ENCODE measurements at places on chromosomes 6 and 20.

DNA sequence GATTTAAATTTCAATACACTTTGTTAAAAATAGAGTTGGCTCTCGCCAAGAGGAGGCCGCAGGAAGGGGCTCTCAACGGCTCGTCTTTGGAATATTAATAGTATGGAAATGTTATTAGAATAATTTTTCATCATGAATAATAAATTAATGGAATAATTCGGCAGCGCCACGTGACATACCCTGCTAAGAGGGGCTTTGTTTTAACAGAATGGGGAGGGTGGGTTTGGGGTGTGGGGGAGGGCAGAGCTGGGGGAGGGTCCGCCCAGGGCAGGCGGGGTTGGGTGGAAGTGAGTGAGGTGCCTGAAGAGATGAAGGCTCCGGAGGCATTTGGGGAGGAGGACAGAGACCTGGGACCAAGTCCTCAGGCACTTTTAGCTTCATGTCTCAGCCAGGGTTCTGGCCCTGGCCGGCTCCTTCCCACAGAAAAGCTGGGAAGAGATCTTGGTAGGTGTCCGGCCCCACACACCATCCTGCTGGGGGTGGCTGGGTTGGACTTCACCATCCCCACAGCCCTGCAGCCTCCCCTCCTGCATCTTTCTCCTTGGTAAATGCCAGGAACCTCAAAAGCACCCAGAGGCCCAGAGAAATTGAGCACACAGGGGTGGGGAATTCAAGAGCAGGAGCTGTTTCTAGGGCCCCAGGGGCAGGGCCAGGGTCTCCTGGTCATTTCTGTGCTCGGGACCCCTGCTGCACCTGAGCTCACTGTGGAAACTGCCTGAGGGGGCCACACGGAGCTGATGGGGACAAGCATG is 93.6 kb upstream of the BHLHE23 start:
- DNase-seq = no peak

DNA sequence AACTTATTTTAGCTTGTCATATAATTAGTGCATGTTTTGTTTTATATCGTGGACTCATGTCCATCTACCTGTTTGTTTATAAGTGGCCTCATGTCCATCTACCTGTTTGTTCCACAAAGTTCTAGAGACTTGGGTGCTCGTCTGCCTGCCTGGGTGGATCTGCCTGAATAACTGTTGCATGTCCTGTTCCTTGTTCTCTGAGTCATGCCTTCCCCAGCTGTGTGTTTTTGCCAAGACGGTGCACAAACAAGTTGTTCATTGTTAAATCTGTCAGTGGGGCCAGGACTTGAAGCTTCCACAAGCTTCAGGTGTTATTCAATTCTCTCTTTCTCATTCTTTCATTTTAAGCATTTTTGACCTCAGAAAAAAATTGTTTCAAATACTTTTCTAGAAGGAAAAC is 358.0 kb upstream of the CITED2 start:
- DNase-seq = no peak

GRCh38 chr6:79468116-79468515 is 69.1 kb downstream of the LCA5 start:
- no peak for DNase-seq

GRCh38 chr20:12875510-12875909 is 133.3 kb upstream of the SPTLC3 start:
- DNase-seq = no peak

DNA sequence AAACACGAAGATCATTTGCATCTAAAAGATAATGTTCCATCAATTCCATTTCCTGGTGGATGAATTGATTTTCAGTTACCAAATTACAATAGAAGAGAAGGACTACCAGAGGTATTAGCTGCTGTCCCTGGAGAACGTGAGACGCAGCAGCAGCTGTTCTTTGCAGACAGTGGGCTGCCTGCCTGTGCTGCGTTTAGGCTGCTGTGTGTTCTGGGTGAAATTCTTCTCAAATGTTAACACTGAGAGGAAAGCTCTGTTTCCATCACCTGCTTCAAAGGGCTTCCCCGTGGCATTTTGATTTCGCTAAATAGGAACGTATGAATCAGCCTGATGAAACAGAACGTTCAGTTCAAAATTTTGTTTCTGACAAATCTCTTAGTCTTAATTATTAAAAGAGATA is 362.2 kb downstream of the C6orf118 start:
- DNase-seq = no peak

GRCh38 chr6:5670811-5671561 is 335.7 kb downstream of the NRN1 start:
- no peak for DNase-seq

All from progenitor cell of endocrine pancreas (in vitro differentiated cells).